WERI-Rb-1 (cell line): ENCODE measurements at places on chromosomes 2 and 18.
A peak's percentile ranks its signal among the peaks of the same experiment; 100 is the strongest.

DNA sequence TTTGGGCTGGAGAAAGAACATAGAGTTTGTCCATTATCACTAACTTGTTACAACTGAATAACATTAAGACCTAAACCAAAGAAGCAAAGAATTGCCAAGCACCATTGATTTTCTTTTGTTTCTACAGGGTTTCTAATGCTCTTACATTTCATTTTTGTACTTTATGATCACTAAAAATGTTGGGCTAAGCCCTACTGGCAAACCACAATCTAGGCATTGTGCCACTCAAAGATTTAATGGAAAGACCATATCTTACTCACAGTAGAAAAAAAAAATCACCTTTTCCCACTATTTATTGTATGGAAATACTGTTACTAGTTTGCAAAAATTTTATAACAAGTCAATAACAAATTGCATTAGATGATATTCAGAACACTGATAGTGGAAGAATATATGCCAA is 447.4 kb upstream of the PKDCC start:
- no peak for DNase-seq

- no peak for DNase-seq
These were observed 64.5 kb downstream of the OSBPL1A start for GRCh38 chr18:24333084-24333483.

DNA sequence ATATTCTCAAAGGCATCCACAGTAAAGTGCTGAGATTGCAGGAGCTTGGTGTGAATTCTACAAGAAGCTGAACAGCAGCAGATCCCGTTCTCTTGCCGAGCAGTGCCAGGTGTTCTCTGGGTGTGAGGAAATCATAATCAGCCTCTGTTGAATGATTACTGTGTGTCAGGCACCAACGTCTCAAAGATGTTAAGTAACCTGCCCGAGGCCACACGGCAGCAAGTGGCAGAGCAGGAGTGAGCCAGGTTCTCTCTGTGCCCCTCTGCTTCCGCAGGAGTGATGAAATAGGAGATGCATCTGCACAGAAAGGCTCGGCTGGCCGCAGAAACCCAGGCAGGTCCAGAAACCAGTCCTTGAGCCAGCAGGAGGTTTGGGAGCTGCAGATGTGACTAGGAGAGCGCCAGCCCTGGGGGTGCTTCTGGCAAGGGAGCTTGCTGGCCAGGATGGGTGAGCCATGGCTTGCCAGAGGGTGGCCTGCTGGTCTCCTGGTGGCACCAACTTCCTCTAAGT is 68.4 kb downstream of the COPS7B start:
- no peak for DNase-seq

GRCh38 chr2:190425221-190425866 is 17.2 kb downstream of the MFSD6 start:
- no peak for DNase-seq

DNA sequence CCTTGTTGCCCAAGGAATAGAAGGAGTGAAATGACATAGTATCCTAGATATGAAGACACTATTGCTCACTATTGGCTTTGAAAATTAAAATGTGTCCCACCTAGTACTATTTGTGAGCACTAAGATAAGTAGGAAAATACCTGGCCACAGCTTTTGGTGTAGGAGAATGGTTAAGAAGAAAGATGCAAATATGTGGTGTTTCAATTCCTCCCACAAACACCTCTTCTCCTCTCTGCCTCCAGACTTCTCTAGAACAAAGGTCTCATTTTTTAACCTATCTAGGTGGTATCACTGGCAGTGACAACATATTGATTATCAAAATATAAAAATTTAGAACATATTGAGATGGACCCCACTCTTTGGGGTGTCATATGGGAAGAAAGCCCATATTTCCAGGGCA is 929.9 kb upstream of the FANCL start:
- DNase-seq, result no peak

DNA sequence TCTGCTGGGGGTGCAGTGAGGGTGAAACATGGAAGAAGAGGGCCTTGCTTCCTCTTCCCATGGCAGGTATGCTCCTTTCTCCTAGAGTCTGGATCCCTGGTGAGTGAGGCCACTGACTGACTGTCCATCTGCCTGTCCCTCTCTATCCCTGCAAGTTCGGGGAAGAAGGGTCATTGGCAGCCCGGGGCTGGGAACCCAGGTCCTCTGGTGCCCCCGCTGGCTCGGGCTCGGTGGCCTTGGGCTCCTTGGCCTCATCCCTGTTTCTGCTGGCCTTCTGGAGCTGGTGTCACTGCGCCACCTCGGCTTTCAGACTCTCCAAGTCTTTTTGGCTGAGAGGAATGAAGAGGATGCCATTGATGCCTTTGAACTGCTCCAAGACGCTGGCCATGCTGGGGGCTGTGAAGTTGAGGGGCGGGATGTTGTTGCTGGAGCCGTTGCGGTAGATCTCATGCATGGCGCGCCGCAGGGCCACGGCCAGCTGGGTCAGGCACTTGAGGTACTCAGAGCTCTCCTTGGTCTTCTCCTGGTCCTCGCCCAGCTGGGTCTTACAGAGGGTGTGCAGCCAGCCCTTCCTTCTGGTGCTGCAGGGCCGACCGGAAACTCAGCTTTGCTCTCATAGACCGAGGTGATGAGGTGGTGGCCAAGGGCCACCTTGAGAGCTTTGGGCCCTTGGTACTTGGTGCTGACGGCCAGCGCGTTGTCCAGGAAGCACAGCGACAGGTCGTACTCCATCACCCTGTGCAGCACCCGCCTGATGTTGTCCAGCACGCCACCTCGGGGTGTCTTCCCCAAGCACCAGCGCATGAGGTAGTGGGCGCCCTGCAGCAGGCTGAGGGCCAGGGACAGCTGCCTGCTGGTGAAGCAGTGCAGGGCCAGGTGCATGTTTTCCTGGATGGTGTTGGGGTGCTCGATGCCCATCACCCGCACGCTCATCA is 6.3 kb downstream of the MEP1B start:
- DNase-seq, result no peak

DNA sequence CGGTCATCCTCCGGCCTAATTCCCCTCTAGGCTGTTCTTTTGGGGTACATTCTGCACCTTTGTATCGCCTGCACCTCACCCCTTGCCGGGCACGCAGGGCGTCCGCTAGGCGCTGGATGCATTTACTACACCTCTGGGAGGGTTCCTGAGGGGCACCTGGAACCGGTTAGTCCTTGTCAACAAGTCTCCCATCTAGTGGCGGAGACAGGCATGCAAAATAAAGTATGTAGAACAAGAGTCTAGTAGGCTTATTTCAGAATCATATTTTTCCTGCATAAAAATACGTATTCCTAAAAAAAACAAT is 705 bp upstream of the TEX261 start:
- DNase-seq, result peak; percentile 76

GRCh38 chr2:113134717-113135116 is 7.3 kb downstream of the IL1RN start:
- DNase-seq, result no peak

- DNase-seq, result no peak
These were observed 19.3 kb downstream of the INPP5D start for GRCh38 chr2:233079473-233079877.

DNA sequence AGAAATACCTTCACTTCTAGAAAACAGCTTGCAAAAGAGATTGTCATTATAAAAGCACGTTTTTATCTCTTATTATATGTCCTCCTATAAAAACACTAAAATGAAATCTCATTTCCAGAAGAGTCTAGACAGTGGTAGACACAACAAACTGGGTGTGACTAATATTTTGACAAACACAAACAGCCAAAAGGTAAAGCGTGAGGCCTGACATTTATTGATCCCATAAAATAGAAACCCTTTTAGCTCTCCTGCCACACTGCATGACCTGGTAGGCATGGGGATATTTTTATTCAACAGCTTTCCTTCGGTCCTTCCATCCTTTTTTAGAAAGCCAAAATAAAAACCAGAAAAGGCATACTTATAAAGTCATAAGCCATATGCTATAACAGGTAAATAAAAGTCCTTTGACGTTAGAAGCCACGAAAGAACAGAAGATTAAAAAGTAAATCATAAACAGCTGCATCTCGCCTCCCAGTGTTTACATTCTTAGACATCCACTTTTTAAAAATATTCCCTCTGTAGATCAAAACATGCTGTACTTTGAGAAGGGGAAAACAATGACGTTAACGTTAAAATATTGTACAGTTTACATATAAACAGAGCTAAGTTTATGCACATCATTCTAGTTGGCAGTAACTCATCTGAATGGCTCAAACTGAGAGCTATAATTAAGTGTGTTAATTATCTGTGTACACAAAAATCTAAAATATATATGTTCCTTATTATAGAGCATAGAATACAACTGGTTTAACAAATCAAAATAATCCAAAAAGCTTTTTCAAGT is 44.6 kb downstream of the IRS1 start:
- DNase-seq, result no peak

GRCh38 chr2:34031097-34031496 is 432.0 kb upstream of the FAM98A start:
- DNase-seq, result no peak

GRCh38 chr18:8279781-8280330 is 329.4 kb upstream of the RAB12 start:
- DNase-seq, result no peak

- DNase-seq, result no peak
These were observed 37.6 kb downstream of the SMAD7 start for GRCh38 chr18:48913201-48913600.

- no peak for DNase-seq
These were observed 144.7 kb downstream of the GREB1L start for GRCh38 chr18:21386523-21387240.

- DNase-seq, result no peak
These were observed 37.0 kb downstream of the GBX2 start for GRCh38 chr2:236131073-236131692.

GRCh38 chr2:105771836-105772235 is 27.1 kb downstream of the NCK2 start:
- DNase-seq, result no peak

DNA sequence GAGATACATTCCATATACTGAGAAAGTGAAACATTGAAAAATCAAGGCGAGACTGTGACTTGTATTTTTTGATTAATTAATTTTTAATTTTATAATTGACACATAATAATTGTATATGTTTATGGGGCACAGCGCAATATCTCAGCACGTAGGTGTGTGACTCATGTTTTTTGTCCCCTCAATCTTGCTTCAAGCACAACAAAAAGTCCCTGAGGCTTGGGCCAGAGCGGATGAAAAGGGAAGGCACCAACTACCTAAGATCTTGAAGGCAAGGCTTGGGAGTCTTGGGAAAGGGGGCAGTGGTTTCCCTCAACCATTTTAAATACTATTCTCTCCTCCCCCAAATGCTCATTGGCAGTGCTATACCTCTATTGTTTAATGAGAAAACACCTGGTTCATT is 9.9 kb downstream of the SGPP2 start:
- DNase-seq, result no peak

DNA sequence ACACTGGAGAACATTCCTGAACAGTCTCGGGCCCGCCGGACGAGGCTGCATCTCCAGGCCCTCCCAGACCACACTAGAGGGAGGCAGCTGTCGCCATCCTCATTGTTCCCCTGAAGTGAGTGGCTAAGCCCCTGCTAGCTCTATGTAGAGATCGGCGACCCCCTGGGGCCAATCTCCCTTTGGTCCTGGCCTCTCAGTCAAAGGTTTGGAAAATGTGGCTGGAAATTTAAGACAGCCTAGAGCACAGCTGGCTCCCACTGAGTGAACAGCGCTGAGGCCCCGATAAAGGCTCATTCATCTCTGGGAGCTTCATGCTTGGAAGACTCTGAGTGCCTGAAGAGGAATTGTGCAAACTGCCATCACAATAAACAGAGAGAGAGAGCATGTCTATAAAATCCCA is 360.3 kb downstream of the CLIP4 start:
- no peak for DNase-seq

DNA sequence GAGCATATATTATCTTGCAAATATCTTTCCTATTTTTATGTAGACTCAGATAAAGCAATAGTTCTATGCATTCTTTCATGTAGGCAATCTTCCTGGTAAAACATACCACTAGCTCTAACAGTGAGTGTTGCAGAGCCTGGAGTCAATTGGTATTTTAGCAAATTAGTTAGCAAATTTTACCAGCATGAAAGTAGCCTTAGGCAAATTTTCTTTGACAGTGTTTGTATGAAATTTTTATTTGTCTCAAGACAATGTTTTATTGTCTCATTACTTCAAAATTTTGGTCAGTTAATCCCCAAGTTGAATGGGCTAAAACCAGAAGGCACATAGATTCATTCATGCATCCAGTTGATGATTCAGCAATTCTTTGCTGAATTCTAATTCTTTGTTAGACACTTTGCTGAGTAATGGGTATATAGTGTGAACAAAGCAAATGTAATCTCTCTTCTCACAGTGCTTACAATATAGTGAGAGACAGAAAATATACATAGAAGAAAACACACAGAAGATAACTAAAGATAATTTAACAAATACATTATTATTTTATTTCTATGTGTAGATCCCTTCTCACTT is 27.1 kb downstream of the SLC38A11 start:
- no peak for DNase-seq
